ENCODE measurements at places on chromosomes 4 and X.

DNA sequence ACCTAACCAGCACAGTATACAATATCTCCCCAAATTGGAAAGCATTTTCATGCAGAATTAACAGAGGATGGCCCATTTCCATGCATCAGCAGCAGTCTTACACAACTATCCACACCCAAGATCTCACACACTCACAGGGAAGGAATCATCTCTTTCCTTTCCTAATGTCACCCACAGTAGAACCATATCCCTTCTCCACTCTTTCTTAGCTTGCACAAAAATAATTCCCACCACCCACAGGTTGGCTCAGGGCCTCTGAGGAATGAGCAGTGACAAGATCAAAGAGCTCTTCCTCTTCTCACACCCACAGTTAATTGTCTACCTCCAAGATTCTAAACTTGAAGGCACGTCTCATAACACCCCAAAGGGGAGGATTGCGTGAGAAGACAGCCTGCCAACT lies 217.7 kb upstream of the VEGFC start:
- no peaks in the 10 kb centered on the region for H3K4me1 ChIP-seq
- DNase-seq, result no peak
- H3K27me3 ChIP-seq, result no peaks in the 10 kb centered on the region
- H3K27ac ChIP-seq, result no peak overlapping the region
- H3K4me3 ChIP-seq, result no peak overlapping the region

GRCh38 chr4:144732584-144733428 lies 86.8 kb downstream of the HHIP start:
- DNase-seq, result no peak
- H3K27me3 ChIP-seq, result no peaks in the 10 kb centered on the region
- no peak overlapping the region for H3K27ac ChIP-seq
- H3K4me1 ChIP-seq, result peaks cover 23% of the 10 kb centered on the region
- H3K36me3 ChIP-seq, result no peaks in the 10 kb centered on the region
- H3K4me3 ChIP-seq, result no peak overlapping the region

GRCh38 chr4:74014332-74014731 lies 15.9 kb upstream of the CXCL5 start:
- H3K4me1 ChIP-seq, result no peaks in the 10 kb centered on the region
- H3K27me3 ChIP-seq, result peaks cover 6% of the 10 kb centered on the region
- H3K36me3 ChIP-seq, result no peaks in the 10 kb centered on the region
- no peak overlapping the region for H3K4me3 ChIP-seq

DNA sequence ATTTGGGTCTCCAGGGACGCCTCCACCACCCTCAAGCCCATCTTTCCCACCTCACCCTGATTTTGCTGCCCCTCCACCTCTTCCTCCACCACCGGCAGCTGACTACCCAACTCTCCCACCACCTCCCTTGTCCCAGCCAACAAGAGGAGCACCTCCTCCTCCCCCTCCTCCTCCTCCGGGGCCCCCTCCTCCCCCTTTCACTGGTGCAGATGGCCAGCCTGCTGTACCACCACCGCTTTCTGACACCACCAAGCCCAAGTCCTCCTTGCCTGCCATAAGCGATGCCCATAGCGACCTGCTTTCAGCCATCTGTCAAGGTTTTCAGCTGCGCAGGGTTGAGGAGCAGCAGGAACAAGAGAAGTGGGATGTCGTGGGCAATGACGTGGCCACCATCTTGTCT lies 32.4 kb upstream of the ZNF81 start:
- DNase-seq, result no peak
- H3K27me3 ChIP-seq, result no peaks in the 10 kb centered on the region
- no peak overlapping the region for H3K4me3 ChIP-seq
- no peak overlapping the region for H3K27ac ChIP-seq

DNA sequence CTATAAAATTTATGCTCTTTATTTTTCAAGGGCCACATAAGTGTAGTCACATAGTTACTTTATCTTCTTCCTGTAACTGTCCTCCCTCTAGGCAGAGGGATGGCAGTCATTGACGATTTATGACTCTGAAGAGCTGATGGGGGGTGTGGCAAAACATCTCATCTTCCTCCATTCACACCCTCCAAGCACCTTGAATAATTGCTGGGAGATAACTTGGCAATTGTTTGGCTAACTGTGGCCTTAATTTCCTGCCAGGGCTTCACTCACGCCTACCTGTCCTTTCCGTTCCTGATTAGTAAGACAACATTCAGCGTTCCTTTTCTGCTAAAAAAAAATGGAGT lies 329.2 kb downstream of the ARHGAP10 start:
- no peak for DNase-seq
- H3K27me3 ChIP-seq, result no peaks in the 10 kb centered on the region
- no peak overlapping the region for H3K27ac ChIP-seq
- peaks cover 1% of the 10 kb centered on the region for H3K36me3 ChIP-seq
- H3K4me3 ChIP-seq, result no peak overlapping the region

DNA sequence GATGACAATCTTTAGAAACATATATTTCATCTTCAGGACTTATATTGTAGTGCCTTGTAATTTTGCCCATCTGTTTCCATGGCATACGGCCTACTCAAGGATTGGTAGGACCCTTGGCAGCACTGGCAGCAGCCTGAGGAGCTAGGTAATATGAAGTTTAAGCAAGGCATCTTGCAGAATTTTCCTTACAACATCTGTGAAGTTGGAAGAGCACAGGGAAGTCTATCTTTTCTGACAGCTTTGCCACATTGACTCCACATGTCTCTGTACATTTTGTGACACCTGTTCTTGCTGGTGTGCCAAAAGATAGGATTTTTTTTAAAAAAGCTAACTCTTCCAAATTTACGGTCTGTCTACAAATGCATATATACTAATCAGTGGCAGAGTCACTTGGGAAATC lies 1235.2 kb downstream of the PCDH7 start:
- H3K4me3 ChIP-seq, result no peak overlapping the region
- H3K36me3 ChIP-seq, result no peaks in the 10 kb centered on the region
- H3K27me3 ChIP-seq, result no peaks in the 10 kb centered on the region
- no peak for DNase-seq

- H3K27ac ChIP-seq, result no peak overlapping the region
- no peak overlapping the region for H3K4me3 ChIP-seq
- no peak for DNase-seq
- peaks cover 12% of the 10 kb centered on the region for H3K4me1 ChIP-seq
- H3K36me3 ChIP-seq, result no peaks in the 10 kb centered on the region
Observed at GRCh38 chr4:152229782-152230289, 306.1 kb downstream of the FBXW7 start.

DNA sequence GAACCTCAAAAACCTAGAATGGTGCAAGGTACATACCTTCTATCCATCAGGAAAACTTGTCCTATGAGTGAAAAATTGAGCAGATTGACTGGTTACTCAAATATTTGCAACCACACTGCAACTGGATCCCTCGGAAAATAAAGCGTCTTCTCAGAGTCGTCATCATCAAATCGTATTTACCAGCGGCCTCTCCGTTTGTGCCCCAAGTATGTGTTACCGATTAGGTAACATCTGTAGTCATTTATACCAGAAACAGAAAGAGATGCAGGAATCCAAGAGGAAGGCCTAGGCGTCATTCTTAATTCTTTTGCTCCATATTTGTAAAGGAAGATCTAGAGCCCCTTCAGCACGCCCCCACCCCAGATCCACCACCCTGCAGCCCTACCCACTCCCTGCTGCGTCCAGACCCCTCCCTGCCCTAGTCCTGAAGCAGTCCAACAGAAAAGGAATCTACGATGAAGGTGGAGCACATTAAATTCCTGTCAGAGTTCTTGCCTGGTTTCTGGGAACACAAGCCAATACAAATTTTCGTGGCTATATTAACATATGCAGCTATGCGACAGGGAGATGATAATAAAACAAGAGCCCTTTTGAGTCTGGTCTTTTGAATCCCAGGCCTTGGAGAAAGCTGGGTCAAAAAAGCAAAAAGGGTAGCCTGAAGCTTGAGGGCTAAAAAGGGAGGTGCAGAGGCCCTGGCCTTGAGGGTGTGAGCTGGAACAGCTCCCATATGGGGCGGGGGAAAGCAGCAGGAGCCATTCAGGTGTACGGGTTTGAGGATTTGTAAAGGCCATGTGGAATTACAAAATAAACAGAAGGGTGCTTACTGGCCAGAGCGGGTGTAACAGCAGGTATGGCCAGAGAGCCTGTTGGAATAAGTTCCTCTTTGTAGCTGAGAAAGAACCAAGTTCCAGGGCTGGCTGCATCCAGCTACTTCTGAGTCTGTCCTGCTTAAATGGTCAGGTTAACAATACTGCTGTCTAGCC lies 77.0 kb downstream of the ZNF827 start:
- H3K27ac ChIP-seq, result no peak overlapping the region
- H3K4me3 ChIP-seq, result no peak overlapping the region
- H3K36me3 ChIP-seq, result peaks cover 12% of the 10 kb centered on the region
- no peaks in the 10 kb centered on the region for H3K4me1 ChIP-seq

- DNase-seq, result no peak
- peaks cover 7% of the 10 kb centered on the region for H3K4me1 ChIP-seq
- no peaks in the 10 kb centered on the region for H3K36me3 ChIP-seq
- H3K27me3 ChIP-seq, result peaks cover 39% of the 10 kb centered on the region
- no peak overlapping the region for H3K4me3 ChIP-seq
- no peak overlapping the region for H3K27ac ChIP-seq
Observed at GRCh38 chr4:6338175-6338950, 68.7 kb downstream of the WFS1 start.

GRCh38 chr4:111115881-111116280 lies 493.0 kb upstream of the PITX2 start:
- H3K36me3 ChIP-seq, result no peaks in the 10 kb centered on the region
- no peak overlapping the region for H3K4me3 ChIP-seq
- no peaks in the 10 kb centered on the region for H3K4me1 ChIP-seq
- H3K27ac ChIP-seq, result no peak overlapping the region

DNA sequence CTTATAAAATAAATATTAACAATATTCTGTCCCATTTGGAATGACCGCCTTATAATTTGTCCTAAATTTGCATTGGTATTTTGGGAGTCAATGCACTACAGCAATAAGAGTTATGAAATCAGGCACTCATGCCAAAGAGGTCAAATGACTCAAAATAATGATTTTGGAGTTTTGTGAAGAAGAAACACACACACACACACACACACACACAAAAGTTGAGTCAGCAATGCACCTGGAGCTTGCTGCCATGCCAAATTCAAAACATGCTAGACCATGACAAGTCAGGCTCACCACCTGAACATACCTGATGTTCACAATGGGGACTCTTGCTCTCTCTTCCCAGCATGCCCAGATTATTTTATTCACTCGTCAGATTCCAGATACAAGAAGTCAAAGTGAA lies 56.7 kb downstream of the PROM1 start:
- H3K4me3 ChIP-seq, result no peak overlapping the region
- H3K27me3 ChIP-seq, result no peaks in the 10 kb centered on the region
- peaks cover 8% of the 10 kb centered on the region for H3K36me3 ChIP-seq
- no peak overlapping the region for H3K27ac ChIP-seq
- peaks cover 19% of the 10 kb centered on the region for H3K4me1 ChIP-seq
- no peak for DNase-seq

GRCh38 chr4:168516841-168517240 lies 20.0 kb downstream of the PALLD start:
- peaks cover 7% of the 10 kb centered on the region for H3K27me3 ChIP-seq
- no peak overlapping the region for H3K4me3 ChIP-seq
- no peak for DNase-seq
- H3K27ac ChIP-seq, result no peak overlapping the region

DNA sequence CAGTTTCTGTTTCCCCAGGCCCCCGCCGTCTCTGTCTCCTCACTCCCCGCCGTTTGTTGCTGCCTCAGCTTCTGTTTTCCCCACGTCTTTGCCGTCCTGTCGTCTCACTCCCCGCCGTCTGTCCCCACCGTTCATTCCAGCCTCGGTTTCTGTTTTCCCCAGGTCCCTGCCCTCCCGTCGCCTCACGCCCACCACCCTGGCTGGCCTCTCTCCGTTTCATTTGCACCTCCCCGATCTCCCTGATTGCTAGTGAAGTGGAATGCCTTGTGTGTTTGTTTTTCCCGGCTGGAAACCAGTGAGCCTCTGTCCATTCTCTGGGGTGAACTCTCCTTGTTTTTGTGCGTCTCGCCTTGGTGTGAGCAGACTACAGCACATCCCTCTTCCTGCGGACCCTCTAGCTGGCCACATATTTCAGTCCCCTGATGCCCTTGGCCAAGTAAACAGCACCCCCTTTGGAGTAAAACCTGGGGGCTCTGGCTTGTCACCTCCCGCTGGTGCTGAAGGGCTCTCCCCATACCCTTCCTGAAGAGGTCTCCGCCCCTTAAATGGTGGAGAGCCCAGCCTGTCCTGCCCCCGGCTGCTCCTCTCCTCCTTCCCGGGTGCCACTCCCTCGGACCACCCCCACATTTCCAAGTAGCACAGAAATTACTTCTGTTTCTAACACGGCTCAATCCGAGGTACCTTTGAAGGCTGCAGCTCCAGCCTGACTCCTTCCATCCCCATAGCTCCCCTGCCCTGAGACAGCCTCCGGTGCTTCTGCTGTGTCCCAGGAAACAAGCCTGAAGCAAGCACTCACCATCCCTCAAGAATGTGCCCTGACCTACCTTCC lies 13.2 kb downstream of the TMEM175 start:
- H3K27me3 ChIP-seq, result peaks cover 4% of the 10 kb centered on the region
- H3K27ac ChIP-seq, result peak overlapping the region; percentile 34
- H3K36me3 ChIP-seq, result no peaks in the 10 kb centered on the region
- peak overlapping the region; percentile 68 for H3K4me3 ChIP-seq
- peak; percentile 10 for DNase-seq
- H3K4me1 ChIP-seq, result peaks cover 11% of the 10 kb centered on the region

All from progenitor cell of endocrine pancreas (in vitro differentiated cells).